Mesendoderm (in vitro differentiated cells): ENCODE measurements at places on chromosomes 3 and 15.
A peak's percentile ranks its signal among the peaks of the same experiment; 100 is the strongest.

- no peaks in the 10 kb centered on the region for H3K27me3 ChIP-seq
- no peaks in the 10 kb centered on the region for H3K36me3 ChIP-seq
- H3K4me1 ChIP-seq: no peaks in the 10 kb centered on the region
- no peak overlapping the region for H3K4me3 ChIP-seq
- no peak for DNase-seq
- no peak overlapping the region for H3K27ac ChIP-seq
Measured at GRCh38 chr3:138539352-138539751, 54.7 kb downstream of the CEP70 start.

- no peaks in the 10 kb centered on the region for H3K36me3 ChIP-seq
- no peak overlapping the region for H3K27ac ChIP-seq
- no peak overlapping the region for H3K4me3 ChIP-seq
- H3K27me3 ChIP-seq: no peaks in the 10 kb centered on the region
- no peaks in the 10 kb centered on the region for H3K4me1 ChIP-seq
- DNase-seq: peak; percentile 15
Measured at GRCh38 chr3:69328103-69328962, 57.6 kb downstream of the FRMD4B start.

DNA sequence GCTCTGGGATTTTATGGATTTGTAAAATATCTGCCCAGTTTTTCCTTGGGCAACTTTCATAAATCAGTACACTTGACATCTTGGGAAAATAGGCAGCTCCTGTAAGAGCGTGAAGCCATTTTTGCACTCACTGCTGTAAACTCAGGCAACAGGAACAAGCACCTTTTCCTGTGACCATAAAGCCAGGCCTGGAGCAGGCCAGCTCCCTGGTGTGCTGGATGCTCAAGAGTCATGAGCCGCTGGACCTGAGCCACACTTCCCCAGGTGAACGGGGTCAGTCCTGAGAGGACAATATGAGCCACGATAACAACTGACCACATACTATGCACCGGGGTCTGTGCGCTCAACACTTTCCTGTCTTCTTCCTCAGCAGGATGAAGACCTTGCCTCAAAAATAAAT, 158.2 kb downstream of the NUP210 start:
- DNase-seq: no peak
- H3K4me3 ChIP-seq: no peak overlapping the region
- H3K36me3 ChIP-seq: no peaks in the 10 kb centered on the region
- no peak overlapping the region for H3K27ac ChIP-seq

DNA sequence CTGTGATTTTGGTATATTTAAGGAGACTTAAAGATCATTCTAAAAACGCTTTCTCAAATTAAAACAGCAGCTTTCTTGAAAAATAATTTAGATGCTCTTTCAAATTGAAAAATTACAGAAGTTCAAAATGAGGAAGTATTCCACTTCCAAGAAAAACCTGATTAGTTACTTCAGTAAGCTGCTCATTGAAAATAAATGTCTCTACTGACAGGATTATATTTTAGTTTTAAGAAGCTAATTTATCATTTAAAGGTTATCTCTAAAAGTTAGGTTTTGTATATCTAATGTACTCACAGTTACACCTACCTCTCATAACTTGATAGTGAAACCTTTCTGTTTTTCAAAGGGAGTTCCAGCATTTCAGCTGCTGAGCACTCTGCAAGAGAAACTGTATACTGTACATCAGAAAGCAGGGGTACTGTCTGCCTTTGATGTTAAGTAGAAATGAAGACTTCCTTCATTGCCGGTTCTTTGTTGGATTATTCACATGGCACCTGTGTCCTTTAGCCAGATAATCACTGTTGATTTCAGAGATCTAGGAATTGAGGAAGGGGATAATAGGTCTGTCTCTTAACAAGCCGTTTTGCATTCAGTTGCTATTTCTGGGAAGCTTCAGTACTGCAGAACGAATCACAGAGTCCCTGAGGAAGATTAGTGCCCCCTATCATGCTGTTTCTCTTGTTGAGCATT, 161.6 kb downstream of the TCF12 start:
- no peaks in the 10 kb centered on the region for H3K36me3 ChIP-seq
- H3K4me3 ChIP-seq: no peak overlapping the region
- no peaks in the 10 kb centered on the region for H3K4me1 ChIP-seq
- DNase-seq: peak; percentile 65

DNA sequence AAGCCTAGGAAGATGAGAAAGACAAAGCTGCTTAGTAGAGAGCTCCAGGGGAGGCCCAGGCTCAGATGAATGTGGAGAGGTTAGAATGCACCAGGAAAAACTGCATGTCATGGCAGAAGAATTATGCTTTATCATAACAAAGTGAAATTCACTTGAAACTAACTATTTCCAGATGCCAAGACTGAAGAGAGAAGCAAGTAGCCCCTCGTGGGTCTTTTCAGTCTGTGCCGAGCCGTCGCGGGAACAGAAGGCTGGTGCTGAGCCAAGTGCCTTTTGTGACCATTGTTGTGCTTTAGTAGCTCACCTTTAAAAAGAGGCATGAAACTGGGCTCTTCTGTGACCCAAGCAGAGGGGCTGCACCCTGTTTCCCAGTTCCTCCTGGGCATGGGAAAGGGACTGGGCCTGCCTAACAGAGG, 73.2 kb downstream of the CHDH start:
- DNase-seq: no peak
- no peak overlapping the region for H3K27ac ChIP-seq
- peaks cover 12% of the 10 kb centered on the region for H3K4me1 ChIP-seq
- H3K27me3 ChIP-seq: no peaks in the 10 kb centered on the region

GRCh38 chr3:71978150-71978721, 193.3 kb upstream of the PROK2 start:
- H3K27me3 ChIP-seq: no peaks in the 10 kb centered on the region
- H3K36me3 ChIP-seq: no peaks in the 10 kb centered on the region
- H3K27ac ChIP-seq: no peak overlapping the region
- DNase-seq: peak; percentile 37
- peaks cover 6% of the 10 kb centered on the region for H3K4me1 ChIP-seq

DNA sequence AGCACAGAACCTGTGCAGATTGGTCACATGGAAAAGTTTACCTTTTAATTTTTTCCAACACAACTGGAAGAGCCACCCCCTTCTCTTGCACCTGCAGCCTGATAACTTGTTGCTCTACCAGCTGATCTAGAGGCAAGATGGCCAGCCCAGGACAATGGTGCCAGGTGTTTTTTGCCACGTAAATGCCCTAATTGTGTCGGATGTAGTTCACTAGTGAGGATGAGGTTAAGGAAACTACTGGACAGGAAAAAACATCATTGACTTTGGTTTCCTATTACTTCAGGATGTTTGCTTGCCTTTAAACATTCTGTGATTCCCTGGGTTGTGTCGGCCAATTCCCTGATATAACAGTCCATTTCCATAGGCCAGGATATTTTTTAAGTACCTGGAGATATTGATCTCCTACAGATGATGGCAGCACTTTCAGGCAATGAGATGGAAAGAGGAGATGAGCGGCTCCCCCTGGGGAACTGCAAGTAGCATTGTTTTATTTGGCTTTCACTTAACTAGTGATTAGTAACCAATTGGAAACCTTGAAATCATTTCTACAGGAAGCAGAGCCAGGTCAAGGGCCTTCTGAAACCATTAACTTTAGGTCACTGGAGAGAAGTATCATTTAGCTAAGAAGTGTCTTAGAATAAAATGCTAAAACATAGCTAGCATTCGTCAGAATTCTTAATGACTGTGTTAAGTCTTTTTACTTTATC, 72.5 kb downstream of the OSBPL10 start:
- no peaks in the 10 kb centered on the region for H3K27me3 ChIP-seq
- H3K4me3 ChIP-seq: no peak overlapping the region
- peaks cover 8% of the 10 kb centered on the region for H3K4me1 ChIP-seq
- DNase-seq: peak; percentile 59
- no peaks in the 10 kb centered on the region for H3K36me3 ChIP-seq

DNA sequence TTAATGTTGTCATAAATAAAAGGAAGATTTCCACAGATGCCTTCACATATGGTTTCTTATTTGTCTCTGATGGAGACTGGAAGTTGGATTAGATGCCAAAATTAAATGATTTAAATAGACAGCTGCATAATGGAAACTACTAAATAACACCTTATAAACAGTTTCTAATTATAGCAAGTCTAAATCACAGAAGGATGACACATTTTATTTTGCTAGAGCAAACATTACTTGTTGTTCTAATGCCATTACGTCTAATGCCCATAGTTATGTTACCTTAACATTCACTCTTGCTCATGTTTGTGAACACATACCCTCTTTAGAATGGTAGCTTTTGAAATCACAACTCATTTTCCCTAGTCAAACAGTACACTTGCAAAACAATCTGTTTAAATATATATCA, 92.8 kb downstream of the ZIC4 start:
- H3K27me3 ChIP-seq: no peaks in the 10 kb centered on the region
- no peak for DNase-seq
- H3K27ac ChIP-seq: no peak overlapping the region
- H3K4me3 ChIP-seq: no peak overlapping the region

DNA sequence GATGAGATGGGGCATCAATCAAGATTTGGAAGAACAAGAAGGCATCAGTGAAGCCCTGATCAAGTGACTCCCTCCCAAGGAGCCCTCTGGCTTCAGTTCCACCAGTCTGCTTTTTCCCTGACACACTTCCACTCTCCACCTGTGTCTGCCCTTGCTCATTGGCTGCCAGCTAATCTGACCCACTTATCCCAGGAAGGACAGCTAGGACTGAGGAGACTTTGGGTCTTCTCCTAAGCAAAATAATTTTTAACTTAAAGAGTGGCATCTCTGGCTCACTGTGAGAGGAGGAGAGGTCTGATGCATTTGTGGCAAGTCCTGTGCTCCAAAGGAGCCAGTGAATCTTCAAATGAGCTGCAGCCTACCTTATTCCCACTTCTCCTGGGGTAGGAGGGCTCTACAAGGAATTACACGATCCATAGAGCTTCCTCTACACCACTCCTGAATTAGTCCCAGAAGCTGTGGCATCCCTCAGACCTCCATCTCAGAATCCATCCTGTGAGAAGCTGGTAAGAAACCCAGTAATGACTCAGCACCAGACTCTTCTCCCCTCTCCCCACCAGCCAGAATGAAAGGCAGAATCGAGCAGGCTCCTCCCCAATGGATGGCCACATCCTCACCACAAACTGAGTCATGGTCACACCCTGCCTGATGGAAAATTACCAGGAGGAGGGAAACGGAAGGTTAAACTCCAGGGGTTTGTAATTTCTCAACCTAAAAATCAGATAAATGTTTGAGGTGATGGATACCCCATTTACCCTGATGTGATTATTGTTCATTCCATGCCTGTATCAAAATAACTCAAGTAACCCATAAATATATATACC, 6.3 kb upstream of the PKM start:
- H3K36me3 ChIP-seq: no peaks in the 10 kb centered on the region
- peaks cover 22% of the 10 kb centered on the region for H3K4me1 ChIP-seq
- peak; percentile 98 for DNase-seq
- H3K4me3 ChIP-seq: no peak overlapping the region
- H3K27ac ChIP-seq: peak overlapping the region; percentile 89
- H3K27me3 ChIP-seq: no peaks in the 10 kb centered on the region

DNA sequence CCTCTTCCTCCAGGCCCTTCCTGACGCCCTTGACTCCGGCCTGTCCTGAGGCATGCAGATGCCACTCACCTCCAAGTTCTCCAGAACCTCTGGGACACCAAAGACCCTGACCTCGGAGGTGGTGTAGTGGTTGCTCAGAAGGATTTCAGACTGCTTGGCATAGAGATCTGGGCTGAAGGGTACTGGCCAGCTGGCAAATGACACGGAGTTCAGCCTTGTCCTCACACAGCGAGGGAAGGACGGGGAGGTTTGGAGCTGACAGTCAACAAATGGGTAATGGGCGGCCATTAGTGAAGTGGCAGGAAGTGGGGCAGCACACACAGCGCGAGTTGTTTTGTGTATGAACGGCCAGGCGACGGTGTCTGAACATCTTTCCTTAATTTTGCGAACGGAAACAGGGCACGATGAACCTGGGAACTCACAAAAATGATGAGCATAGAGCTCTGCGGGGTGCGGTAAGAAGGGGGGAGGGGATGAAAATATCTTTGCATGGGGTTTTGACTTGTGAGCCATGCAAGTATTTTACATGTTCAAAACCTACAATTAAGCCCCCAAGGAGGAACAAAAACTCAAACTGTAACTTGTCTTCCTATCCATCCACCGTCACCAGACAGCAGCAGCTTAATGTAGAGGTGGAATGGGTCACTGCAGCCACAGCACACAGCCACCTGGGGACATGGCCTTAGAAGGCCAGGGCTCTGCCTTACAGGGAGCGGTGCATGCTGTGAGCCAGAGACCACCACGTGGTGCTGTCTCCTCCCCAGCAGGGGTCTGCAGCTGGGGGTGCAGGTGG, 43.6 kb upstream of the RPL32 start:
- no peaks in the 10 kb centered on the region for H3K4me1 ChIP-seq
- no peak for DNase-seq
- H3K27ac ChIP-seq: no peak overlapping the region
- H3K36me3 ChIP-seq: no peaks in the 10 kb centered on the region
- H3K4me3 ChIP-seq: no peak overlapping the region

DNA sequence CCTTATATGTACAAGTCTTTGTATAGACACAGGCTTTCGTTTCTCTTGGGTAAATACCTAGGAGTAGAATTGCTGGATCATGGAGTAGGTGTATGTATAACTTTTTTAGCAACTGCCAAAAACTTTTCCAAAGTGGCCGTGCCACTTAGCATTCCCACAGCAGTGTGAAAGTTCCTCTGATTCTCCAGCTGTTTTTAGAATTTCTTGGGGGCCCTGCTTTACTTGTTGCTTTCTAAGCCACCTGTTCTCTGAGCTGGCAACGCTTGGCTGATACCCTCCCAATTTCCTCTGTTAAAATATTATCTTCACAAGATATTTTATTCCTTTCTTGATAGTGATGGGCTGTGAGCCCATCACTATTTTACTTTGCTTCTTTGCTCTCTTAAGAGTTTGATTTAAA, 19.2 kb downstream of the LIMD1 start:
- no peaks in the 10 kb centered on the region for H3K36me3 ChIP-seq
- no peaks in the 10 kb centered on the region for H3K4me1 ChIP-seq
- no peaks in the 10 kb centered on the region for H3K27me3 ChIP-seq
- no peak overlapping the region for H3K4me3 ChIP-seq
- no peak overlapping the region for H3K27ac ChIP-seq

- H3K27me3 ChIP-seq: no peaks in the 10 kb centered on the region
- no peak overlapping the region for H3K27ac ChIP-seq
- no peak overlapping the region for H3K4me3 ChIP-seq
- no peaks in the 10 kb centered on the region for H3K4me1 ChIP-seq
Measured at GRCh38 chr3:196219970-196220311, 3.6 kb downstream of the SLC51A start.
